Adrenal gland (tissue), 19 donors: ENCODE measurements at places on chromosomes 4 and X.

DNA sequence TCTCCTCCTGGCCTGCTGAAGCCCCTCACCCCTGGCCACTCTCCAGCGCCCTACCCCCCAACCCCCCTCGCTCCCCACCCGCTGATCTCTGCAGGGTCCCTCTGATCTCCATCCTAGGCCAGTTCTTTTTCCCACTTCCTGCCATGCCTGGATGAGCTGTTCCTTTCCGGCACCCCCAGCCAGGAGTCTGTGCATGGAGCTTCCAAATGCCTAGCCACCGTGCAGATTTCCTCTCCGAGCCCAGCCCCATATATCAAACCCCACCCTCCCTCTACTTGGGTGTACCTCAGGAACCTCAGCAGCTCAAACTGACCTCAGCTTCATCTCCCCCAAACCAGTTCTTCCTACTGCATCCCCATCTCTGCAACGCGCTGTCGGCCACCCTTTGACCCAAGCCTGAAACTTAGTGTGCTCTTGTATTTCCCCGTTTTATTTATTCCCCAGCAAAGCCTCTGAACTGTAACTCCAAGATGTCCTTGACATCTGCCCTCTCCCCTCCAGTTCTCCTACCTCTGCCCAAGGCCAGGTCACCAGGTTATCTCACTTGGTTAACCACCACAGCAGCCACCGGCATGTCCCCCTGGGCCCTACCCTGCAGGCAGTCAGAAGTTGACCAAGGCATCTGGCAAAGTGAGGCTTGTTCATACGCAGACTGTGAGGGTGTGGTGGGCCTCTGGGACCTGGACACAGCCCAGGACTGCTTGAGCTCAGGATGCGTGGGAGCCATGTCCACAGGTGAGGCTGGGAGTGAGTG, 194.9 kb upstream of the PSAPL1 start:
- no peaks in the 10 kb centered on the region for H3K27me3 ChIP-seq
- no peaks in the 10 kb centered on the region for H3K4me1 ChIP-seq
- no peaks in the 10 kb centered on the region for H3K36me3 ChIP-seq
- H3K27ac ChIP-seq = no peak overlapping the region
- H3K4me3 ChIP-seq = no peak overlapping the region

DNA sequence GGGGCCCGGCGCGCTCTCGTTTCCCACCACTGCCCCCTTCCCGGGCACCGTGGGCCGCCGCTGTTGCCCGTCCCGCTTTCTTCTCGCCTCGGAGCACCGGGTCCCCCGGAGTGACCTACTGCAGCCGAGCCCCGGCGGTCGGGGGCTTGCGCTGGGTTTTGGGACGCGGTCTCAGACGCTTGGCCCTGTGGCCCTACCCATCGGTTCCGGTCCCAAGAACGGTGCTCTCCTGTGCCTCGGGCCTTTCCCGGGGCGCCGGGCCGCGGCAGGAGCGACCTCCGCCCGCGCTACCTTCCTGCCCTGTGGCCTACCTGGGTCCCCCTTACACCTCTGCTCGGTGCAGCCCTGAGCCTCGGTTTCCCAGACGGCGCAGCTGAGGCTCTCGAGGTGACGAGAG, 21.6 kb upstream of the HMX1 start:
- no peak overlapping the region for H3K4me3 ChIP-seq
- no peaks in the 10 kb centered on the region for H3K4me1 ChIP-seq
- no peaks in the 10 kb centered on the region for H3K36me3 ChIP-seq
- peaks cover 50% of the 10 kb centered on the region for H3K27me3 ChIP-seq
- H3K27ac ChIP-seq = no peak overlapping the region

DNA sequence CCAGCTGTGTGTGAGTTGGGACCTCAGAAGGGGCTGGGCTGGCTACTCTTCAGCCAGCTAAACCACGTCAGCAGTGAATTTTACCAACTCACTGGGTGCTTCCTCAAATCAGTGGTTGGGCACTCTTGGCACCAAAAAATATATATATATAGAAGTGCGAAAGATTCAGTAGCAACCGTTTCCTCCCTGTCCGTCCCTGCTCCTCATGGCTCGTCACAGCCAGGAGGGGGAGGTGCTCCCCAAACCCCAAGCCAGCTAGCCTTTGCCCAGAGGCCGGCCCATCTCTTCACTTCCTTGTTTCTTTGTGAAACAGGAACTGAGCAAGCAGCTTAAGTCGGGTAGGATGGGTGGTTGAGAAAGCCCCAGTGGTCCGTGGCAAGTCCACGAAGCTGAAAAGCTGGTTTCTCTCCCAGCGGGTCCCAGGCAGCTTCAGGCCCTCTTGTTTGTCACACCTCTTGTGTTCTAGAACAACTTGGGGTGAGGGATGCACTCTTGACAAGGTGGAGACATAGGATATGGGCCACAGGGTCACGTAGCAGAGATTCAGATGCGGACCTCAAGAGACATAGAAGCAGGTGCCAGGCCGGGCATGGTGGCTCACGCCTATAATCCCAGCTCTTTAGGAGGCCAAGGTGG, 6.8 kb upstream of the SASH3 start:
- no peaks in the 10 kb centered on the region for H3K4me1 ChIP-seq
- H3K27me3 ChIP-seq = no peaks in the 10 kb centered on the region
- DNase-seq = peak; percentile 57
- no peak overlapping the region for H3K4me3 ChIP-seq
- H3K36me3 ChIP-seq = no peaks in the 10 kb centered on the region

- H3K36me3 ChIP-seq = no peaks in the 10 kb centered on the region
- no peak overlapping the region for H3K27ac ChIP-seq
- H3K4me1 ChIP-seq = peaks cover 6% of the 10 kb centered on the region
- no peak overlapping the region for H3K4me3 ChIP-seq
These were observed 32.5 kb downstream of the HTRA3 start for GRCh38 chr4:8301851-8302730.

DNA sequence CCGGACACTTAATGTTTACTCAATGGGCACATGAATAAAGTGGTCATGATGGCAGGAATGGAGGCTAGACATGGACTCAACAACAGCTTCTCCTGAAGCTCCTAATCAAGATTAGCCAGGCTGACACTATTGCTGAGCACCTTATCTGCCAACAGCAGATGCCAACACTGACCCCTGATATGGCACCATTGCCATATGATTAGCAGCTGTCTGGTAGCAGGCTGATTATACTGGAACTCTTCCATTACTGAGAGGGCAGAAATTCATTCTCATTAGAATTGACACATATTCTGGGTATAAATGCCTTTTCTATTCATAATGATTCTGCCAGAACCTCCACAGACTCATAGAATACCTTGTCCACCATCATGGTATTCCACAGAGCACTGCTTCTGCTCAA, 18.4 kb upstream of the AFF1 start:
- no peaks in the 10 kb centered on the region for H3K4me1 ChIP-seq
- no peak for DNase-seq
- H3K4me3 ChIP-seq = no peak overlapping the region
- H3K36me3 ChIP-seq = no peaks in the 10 kb centered on the region
